ENCODE measurements at places on chromosomes 3 and 15. TPM values are rescaled to one million over a fixed set of nuclear protein-coding genes. Genes with fewer than 3 reads are reported as not detected.

Gene CLDN18
- total RNA-seq: not detected

Gene BCL6
- total RNA-seq: 21.3 TPM

Gene GOLGA8T
- not detected for total RNA-seq

Gene IL17RB
- total RNA-seq: not detected

Gene GRAMD2A
- total RNA-seq: not detected

Gene GOLGA6L7
- not detected for total RNA-seq

Gene SLC30A4
- total RNA-seq: 6.7 TPM

Gene TRAIP
- total RNA-seq: 4.3 TPM

Gene PRRT3
- 5.5 TPM for total RNA-seq

Gene ZNF660
- 1.9 TPM for total RNA-seq

Gene CHL1
- 0.33 TPM for total RNA-seq

Gene FEZF2
- total RNA-seq: not detected

Gene CMTM8
- total RNA-seq: 2.2 TPM

Gene GOLGA6D
- total RNA-seq: 0.16 TPM

Gene BAHD1
- 37.1 TPM for total RNA-seq

Gene HDGFL3
- total RNA-seq: 3.1 TPM

Gene RGMA
- not detected for total RNA-seq

Gene SHF
- 8.1 TPM for total RNA-seq

Gene ADGRG7
- not detected for total RNA-seq

Gene LMAN1L
- total RNA-seq: 0.57 TPM

Gene EFHB
- 0.78 TPM for total RNA-seq

Gene SEMA3B
- total RNA-seq: 1.0 TPM

Gene WWTR1
- 0.58 TPM for total RNA-seq

Gene MEIS2
- not detected for total RNA-seq

Gene ELL3
- total RNA-seq: 4.0 TPM

Gene SMCO1
- total RNA-seq: not detected

Gene ATP13A4
- total RNA-seq: 4.6 TPM

Gene PPM1L
- total RNA-seq: 4.1 TPM

Gene ILDR1
- total RNA-seq: not detected

Gene CHRNA3
- not detected for total RNA-seq

Gene EIF2B5
- total RNA-seq: 87.2 TPM

Gene PIK3R4
- total RNA-seq: 36.9 TPM

Gene MAPKBP1
- total RNA-seq: 39.8 TPM

Gene POPDC2
- total RNA-seq: 4.6 TPM
